Stimulated activated CD8-positive, alpha-beta memory T cell treated with anti-CD3 and anti-CD28 coated beads, Interleukin-2, amount 100 ng/mL, for 1 hour (primary cell): ENCODE measurements at places on chromosomes 2 and 18.

DNA sequence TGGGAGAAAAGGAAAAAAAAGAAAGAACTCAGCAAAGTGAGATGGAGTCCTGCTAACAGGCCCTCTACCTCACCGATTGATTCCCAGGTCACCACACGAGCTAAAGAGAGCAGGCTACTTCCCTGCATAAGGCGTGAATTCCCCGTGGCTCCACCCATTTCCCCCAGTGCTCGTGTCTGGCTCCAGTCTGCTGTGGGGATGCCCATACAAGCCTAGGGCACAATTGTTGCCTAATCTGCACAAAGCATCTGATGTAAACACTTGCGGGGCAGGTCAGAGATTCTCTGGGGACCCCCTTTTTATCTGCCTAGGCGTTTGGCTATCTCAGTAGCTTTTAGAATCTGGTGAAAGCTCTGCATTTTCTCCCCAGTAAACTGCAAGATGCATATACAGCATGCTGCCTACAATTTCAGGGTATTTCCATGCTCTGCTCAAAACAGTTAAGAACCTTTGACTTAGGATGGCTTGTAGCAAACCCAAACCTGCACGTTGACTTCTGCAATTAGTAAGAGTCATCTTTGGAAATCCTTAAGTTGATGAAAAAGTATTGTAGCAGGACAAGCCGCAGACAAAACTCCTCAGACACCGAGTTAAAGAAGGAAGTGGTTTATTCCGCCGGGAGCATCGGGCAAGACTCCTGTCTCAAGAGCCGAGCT, 34.8 kb downstream of the MYO3B start:
- DNase-seq, result no peak

DNA sequence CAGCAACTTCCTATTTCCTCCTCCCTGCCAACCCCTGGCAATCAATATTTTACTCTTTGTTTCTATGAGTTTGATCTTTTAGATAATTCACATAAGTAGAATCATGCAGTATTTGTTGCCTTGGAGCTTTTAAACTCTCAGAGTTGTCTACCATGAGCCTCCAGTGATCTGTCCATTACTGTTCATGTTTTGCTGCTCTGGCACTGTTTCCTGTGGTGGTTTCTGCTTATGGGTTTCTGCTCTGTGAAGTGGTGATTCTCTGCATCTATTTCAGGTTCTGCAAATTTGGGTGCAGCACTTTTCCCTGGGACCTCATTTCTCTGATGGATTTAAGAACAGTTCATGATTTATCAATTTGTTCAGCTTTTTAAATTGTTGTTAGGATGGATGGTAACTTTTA, 908.1 kb upstream of the FANCL start:
- DNase-seq, result no peak

DNA sequence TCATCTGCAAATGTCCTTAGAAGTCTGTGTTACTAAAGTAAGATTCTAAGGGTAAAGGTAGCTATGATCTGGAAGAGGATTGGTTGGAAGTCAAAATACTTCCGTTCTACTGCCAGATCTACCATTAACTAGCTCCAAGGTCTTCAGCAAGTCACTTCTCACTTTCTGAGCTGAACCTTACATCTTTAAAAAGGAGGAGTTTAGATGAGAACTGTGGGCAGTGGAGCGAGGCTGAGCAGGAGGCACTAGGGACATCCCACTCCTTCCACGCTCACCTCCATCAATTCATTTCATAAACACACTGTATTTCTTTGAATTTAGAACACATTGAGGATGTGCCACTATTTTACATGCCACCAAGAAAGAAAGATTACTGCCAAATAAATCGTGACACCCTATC, 143.0 kb downstream of the ABCA12 start:
- no peak for DNase-seq

GRCh38 chr2:187552828-187553681, 1.2 kb downstream of the TFPI start:
- no peak for DNase-seq

- no peak for DNase-seq
These were observed 127.4 kb downstream of the PLCL1 start for GRCh38 chr2:197931661-197932312.

DNA sequence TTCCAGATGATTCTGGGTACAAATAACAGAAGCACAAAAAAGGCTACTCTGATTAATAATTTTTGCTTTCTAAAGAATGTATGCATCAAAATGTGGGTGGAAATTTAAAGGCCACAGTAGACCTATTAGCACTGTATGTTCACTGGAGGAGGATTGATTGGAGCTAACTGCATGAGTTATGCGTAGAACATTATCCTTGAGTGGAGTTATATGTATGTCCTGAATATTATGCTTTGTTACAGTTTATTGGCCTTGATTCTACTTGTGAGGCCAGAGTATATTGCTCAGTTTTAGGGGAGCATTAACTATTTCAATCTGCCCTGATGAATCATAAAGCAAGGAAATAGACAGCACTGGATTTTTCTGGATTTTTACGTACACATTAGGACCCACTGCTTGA, 87.9 kb downstream of the CDCA7 start:
- DNase-seq, result no peak

DNA sequence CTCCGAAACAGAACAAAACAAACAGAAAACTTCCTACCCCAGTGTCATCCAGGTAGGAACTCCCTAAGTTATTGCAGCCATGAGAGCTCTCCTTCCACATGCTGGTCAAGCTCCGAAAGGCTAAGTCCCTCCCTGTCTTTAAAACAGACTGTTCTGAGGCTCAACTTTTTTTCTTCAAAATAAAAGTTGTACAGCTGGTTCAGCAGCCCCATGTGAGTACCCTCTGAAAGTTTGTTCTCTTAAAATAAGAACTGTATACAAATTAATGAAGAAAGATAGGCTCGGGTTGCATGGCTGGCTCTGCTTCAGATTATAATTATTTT, at the start of gene PDE1A:
PDE1A (minus strand) TSS at position 119 of the 323 bp plus-strand sequence.
- no peak for DNase-seq
